ENCODE measurements at places on chromosomes 4 and X.

DNA sequence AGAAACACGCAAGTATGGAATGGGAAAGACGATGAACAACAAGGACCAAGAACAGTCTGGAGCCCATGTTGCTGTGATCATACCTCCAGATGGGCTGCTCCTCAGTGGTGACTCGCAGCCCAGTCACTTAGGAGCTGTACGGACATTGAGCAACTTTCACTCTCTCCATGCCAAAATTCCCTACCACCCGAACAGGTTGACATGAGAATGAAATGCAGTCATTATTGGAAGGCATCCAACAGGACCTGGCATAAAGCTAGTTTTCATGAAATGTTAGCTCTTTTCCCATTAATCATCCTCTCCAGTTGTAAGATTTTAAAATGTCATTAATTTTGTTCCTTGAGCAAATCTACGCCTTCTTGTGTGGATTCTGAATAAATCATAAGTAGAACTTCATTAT is 82.7 kb upstream of the GPM6B start:
- peak; percentile 81 for DNase-seq

- DNase-seq, result no peak
Measured at GRCh38 chr4:137069473-137069872, 462.8 kb downstream of the PCDH18 start.

GRCh38 chr4:139511320-139511719 is 44.7 kb downstream of the SETD7 start:
- DNase-seq, result no peak

DNA sequence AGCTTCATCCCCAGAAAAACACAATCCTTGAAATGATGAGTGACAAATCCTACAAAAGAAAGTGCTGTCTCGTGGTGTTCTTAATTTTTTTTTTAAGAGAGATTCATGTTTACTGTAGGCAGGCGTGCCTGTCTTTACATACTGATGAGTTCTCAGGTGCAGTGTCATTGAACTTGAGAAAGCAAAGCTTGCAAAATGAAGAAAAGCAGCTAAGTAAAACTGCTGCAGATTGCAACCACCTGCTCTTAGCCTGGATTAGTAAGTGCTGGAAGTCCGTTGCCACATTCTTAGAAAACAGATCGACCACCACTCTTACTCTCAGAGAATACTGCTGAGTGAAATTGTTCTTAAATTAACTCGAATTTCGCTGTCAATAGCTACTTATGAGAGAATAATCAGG is 854.6 kb downstream of the TRIML1 start:
- DNase-seq, result no peak

DNA sequence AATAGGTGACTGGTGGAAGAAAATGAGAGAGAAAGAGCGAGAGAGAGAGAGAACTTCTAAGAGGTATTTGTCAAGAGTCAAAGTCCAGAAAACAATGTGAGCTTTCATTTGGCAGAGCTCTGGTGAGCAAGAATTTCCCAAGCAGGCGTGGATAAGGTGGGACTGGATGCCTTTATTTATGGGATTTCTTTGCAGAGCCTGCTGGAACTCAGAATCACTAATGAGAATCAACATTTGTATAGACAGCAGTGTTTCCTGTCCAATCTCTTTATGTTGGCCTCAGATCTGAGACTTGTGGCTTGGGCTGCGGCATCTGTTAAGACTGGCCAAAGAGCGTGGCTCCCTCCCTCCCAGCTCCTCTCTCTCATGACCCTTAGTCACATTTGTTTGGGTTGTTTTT is 67.9 kb upstream of the TBL1X start:
- DNase-seq, result no peak

DNA sequence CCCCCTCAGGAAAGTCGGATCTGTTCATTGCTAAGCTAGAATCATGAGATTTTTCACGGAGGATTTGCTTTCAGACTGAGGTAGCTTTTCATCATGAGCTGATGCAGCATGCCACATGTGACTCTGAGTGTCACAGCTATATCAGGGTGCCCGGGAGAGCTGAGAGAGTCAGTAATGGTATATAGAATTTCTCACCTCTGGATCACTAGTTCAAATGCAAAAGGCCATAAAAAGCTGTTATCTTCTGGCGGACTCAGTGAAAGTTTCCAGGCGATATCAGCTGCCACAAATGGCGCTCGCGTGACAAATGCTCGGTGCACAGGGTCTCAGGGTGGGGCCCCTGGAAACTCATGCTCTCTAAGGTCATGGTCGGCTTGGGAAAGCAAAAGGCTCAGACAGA is 150.1 kb downstream of the DHX15 start:
- DNase-seq, result no peak

DNA sequence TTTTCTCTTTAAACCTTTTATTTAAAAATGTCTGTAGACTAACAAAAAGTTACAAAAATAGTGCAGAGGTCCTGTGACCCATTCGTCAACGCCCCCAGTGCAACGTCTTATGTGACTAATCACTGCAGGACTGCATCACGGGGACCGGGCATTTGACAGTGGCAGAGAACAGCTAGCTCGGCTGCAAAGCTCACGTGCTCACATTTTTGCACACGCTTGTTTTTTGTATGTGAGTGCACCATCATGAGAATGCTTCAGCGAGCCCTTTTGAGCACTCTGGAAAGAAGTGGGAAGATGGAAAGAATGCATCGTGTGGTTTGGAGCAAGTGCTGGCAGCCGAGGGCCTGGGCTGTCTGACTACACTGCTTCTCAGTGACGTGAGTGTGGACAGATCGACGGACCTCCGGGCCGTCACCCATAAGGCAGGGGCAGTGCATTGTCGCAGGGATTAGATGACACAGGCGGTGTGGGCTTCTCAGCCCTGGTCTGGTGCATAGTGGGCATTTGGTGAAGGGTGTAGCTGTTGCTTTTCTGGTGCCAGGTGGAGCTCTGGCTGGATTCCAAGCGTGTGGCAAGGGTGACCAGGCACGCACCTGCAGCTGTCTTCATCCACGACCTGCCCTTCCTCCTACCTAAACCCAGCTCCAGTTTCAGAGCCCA is 17.7 kb downstream of the SPON2 start:
- DNase-seq, result peak; percentile 17

DNA sequence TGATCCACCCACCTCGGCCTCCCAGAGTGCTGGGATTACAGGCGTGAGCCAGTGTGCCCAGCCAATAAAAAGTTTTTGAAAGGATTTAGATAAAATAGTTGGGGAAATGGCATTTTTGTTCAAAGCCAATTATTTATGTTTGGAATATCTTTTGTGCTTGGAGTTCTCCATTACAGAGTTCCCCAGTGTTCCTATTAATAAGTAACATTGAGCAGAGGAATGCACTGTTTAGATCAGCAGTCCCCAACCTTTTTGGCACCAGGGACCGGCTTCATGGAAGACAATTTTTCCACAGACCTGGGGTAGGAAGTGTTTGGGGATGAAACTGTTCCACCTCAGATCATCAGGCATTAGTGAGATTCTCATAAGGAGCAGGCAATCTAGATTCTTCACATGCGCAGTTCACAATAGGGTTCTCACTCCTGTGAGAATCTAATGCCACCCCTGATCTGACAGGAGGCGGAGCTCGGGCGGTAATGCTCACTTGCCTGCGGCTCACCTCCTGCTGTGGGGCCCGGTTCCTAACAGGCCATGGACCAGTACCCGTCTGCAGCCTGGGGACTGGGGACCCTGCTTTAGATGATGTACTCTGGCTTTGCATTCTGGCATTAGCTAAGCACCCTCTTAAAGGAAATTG is 8.3 kb downstream of the PKD2 start:
- no peak for DNase-seq

DNA sequence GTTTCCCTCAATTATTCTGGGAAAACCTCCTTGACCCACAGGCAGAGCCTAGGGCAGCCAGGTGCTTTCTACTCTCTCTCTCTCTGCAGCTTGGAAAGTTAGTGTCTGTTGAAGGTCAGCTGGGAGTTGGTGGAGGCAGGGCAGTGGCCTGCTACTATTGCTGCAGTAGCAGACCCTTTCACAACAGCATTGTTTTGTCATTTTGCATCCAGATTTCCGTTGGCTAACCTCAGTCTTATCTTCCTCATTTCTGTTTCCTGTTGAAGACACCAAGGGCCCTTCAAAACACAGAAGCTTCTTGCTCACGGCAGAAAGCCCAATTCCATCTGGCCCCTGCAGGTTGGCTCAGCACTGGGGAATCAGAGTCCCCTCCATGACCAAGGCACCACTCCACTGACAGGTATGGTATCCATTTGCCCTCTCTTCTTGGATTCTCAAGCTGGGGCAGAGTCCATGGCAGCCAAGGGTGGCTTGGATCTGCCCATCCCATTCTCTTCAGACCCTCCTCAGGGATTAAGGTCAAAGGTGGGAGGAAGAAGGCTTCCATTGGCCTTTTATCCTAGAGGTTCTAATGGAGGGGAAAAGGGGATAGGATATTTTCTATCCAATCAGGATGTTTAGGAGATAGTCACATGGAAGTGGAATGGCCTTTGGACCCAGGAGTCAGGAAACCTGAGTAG is 24.6 kb downstream of the VSIG4 start:
- no peak for DNase-seq

DNA sequence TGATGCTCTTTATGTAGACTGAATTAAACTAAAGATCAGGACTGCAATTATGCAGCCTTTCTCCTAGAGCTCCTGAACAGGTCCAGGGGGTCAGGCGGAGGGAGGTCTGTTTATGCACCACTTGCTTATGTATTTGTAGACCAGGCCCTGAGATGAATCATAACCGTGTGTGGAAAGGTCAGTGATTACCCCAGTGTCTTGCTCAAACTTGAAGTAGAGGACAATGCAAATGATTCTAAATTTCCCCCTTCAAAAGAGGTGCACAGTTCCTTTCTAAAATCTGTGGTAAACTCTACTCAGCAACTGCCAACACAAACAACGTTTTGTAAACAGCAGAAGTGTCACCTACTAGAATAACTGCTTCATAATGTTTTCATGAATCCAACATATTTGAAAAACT is 13.0 kb upstream of the TBC1D9 start:
- DNase-seq, result no peak

DNA sequence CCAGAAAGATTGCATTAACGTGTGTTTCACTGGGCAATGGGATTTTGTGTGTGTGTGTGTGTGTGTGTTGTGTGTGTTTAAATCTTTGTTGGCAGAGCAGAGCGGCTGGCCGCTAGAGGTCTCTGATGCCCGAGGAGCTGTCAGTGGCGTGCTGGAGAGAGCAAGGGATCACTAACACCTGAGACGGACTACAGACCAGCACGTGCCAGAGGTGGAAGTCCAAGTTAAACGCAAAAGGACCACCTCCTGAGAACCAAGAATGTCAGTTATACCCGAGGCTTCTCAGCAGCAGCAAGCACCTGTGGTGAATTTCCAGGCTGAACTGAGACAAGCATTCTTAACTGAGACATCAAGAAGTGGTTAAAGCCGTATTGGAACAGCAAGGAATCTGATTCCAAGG is 9.0 kb upstream of the SLC25A14 start:
- peak; percentile 8 for DNase-seq

DNA sequence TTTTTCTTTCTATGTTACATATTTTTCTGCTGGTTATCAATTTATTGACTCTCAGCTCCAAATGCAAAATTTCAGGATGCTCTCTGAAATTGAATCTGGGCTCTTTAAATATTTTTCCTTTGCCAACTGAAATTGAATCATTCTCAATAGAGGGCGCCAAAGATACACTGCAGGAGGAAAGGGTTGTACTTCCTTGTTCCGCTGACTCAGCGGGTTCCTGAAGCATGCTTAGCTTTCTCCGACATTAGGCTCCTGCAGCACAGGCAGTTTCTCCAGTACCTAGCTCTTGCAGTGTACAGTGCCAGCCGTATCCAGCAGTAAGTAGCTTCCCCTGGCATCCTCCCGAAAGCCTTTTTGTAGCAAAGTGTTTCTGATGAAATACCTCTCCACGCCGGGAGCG is 28.8 kb upstream of the CFAP47 start:
- DNase-seq, result no peak

- DNase-seq, result no peak
Measured at GRCh38 chr4:8703401-8703696, 110.8 kb downstream of the CPZ start.

DNA sequence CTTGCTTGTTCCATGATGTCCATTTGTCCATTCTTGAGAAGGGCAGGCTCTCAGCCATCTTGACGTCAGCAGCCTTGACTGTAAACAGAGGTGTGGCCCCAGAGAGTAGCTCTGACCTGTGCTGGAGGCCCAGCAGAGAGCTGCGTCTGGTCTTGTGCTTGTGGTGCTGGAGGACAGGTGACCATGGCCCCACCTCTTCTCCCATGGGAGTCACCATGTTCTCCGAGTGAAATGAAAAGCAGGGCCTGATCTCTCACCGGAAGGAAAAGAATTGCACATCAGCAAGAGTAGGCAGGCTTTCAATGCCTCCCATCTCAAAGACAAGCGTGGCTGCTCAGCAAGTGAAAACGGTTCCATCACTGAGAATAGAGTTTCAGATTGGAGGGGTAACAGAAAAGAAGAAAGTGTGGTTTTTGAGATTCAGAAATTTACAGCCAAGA is 11.5 kb downstream of the PARM1 start:
- DNase-seq, result no peak

DNA sequence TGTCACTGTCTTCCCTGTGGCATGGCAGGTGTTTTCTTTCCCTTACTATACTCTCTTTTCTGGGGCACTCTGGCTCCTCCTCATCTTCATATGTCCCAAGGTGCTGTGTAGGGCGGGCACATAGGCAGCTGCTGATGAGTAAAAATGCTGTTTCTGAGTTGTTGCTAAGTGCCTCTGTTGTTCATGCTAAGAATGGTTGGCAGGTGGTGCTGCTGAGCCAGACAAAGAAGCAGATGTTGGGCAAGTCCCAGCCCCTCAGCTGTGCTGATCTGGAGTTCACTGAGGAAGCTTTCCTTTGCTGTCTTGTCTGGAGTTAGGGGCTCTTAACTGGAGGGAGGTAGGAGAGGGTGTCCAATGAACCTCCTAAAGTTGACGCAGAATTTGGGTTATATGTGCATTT is 40.6 kb downstream of the HADH start:
- peak; percentile 25 for DNase-seq

- DNase-seq, result no peak
Measured at GRCh38 chrX:115940348-115940747, 230.2 kb upstream of the AGTR2 start.

DNA sequence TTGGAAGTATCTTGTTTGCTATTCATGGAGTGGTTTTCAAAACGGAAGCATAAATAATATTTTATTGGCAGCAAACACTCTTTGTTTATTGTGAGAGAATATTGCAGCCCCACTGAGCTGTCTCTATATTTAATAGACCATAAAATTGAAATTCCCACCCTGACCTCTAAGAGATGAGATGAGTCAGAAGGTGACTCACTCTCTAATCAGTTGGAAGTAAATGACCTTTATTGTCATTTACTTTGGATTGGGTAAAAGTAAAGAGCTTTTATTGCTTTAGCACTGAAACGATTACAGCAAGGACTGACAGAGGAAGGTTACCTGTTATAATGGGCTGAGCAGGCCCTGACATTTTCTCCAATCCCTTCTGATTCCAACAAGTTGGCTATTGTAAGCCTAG is 55.0 kb downstream of the SYTL5 start:
- DNase-seq, result no peak

- DNase-seq, result no peak
Measured at GRCh38 chr4:55008166-55009056, 117.0 kb downstream of the KDR start.

- DNase-seq, result no peak
Measured at GRCh38 chrX:129649268-129650182, 5.2 kb downstream of the APLN start.

GRCh38 chr4:169846396-169846795 is 88.7 kb upstream of the HPF1 start:
- DNase-seq, result no peak
